ENCODE measurements at places on chromosomes 6 and 20.

- DNase-seq: no peak
Observed at GRCh38 chr20:29744071-29744470, 1513.4 kb upstream of the DEFB115 start.

DNA sequence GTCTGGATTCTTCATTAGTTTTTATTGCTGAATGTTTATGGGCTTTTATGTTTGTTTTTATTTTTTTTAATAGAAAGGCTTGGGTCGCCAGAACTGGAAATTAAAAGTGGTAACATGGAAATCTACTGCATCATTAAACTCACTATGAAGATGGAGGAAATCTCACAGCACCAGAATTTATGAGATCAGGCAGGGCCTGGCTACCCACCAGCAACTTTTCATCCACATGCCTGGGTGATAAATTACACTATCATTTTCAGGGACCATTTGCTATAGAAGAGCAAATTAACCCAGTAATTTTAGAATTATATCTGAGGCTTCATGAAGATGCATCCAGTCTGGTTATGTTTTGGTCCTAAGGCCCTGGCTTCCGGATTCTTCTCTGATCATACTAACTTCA, 57.8 kb upstream of the PLCB4 start:
- no peak for DNase-seq

DNA sequence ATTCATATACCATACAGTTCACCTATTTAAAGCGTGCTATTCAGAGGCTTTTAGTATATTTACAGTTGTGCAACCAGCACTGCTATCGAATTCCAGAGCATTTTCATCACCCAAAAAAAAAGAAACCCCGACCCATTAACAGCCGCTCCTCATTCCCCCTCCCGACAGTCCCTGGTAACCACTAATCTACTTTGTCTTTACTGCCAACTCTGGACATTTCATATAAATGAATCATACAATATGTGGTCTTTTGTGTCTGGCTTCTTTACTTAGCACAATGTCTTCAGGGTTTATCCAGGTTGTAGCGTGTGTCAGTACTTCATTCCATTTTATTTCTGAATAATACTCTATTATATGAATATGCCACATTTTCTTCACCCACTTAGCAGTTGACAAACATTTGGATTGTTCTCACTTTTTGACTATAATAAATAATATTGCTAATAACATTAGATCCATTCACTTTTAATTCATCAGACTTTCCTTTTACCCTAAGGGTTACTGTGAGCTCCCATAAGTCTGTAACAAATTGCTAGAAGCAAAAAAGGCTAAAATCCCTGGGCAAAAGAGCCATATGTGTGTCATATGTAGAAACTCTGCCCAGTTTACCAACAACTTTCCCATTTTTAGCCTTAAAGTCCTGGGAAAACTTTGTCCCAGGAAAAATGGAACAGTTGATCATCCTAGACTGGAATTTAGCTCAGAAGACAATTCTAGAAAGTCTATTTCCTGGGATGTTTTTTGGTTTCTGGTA, 23.2 kb upstream of the ROS1 start:
- DNase-seq: peak; percentile 83

- no peak for DNase-seq
Observed at GRCh38 chr20:40806929-40807820, 118.1 kb upstream of the MAFB start.

DNA sequence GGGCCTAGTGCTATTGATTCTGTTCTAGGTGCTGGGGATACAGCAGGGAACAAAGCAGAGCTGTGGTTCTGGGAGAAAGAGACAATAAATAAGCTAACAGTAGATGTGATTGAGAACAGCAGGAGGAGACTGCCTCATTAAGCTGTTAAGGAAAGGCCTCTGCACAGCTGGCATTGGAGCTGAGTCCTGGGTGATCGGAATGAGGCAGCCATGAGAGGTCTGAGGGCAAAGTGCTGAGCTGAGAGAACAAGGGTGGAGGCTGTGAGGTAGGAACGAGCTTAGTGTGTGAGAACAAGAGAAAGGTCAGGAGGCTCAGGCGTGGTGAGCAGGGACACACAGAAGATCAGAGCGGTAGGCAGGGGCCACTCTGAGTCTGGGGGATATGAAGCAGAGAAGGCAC, 18.3 kb downstream of the DDX27 start:
- DNase-seq: no peak

DNA sequence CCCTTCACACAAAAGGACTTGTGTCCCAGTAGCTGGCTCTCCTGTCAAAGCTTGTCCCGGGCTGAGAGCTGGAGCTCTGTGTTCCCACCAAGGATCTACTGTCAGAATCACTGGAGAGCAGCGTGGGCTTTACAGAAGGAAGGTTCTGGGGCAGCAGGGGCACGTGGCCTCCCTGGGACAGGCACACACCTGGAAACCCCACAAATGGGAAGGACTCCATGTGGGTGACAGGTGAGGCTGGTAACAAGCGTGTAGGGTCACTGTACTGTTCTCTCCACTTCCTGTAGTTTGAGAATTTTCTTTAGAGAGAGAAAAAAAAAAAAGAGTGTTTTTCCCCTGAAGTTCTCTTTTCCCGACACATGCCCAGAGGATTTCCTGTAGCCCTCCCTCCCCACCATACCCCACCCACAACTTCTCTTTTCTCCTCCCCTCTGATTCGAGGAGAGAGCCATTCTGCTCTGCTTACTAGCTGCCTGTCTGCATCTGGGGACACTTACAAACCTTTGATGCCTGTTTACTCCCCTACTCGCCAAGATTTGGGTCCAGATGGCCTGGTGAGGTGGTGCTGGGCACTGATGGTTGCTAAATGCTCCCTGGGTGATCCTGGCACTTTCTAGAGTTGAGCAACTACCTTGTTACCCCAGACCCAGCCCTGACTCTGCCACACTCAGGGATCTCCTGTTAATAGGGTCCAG, 84.1 kb upstream of the SIRPA start:
- no peak for DNase-seq

- DNase-seq: peak; percentile 99
Observed at GRCh38 chr6:44058617-44059358, 68.5 kb downstream of the MRPL14 start.

DNA sequence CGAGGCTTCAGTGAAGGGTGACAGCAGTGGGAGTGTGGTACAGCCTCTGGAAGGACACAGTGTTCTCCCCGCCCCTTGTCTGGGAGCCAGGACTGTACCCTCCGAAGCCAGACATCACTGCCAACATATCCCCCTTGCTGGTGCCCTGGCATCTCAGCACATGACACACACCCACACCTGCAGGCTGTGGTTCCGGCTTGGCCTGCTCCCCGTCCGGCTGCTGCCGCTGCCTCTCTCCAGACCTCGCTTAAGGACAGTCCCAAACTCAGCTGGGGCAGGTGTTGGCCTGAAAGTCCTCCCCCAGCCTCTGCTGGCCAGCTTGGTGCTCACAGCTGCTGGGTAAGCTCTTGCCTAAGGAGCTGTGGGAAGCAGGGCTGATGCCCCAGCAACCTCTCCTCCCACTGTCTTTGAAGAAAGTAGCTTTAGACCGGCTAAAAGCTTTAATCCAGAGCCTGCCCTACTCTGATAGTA, 7.0 kb downstream of the EMILIN3 start:
- no peak for DNase-seq

DNA sequence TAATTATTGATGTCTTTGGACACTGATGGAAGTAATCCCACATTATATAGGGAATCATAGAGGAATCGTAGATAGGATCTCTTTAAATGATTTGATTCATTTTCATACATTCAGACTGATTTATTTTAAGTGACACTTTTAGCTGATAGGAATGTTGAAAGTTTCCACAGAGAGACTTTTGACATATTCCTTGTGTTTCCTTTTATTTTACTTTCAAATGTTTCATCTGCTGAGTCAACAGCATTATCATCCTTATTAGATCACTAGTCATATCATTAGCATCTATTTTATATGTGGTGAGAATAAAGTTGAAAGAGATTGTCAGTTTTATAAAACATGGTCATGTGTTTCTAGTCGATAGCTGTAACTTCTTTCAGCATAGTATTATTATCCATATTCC, 13.4 kb downstream of the DCBLD1 start:
- no peak for DNase-seq

GRCh38 chr6:157600807-157601206, 219.8 kb downstream of the ZDHHC14 start:
- DNase-seq: no peak

- no peak for DNase-seq
Observed at GRCh38 chr20:13648291-13649228, 9.8 kb upstream of the TASP1 start.

Measured in BJ (cell line).